Anterior cingulate cortex (tissue), 58 donors: ENCODE measurements at places on chromosomes 2 and 18.

- DNase-seq = no peak
Observed at GRCh38 chr2:3633089-3633981, 24.7 kb upstream of the ALLC start.

DNA sequence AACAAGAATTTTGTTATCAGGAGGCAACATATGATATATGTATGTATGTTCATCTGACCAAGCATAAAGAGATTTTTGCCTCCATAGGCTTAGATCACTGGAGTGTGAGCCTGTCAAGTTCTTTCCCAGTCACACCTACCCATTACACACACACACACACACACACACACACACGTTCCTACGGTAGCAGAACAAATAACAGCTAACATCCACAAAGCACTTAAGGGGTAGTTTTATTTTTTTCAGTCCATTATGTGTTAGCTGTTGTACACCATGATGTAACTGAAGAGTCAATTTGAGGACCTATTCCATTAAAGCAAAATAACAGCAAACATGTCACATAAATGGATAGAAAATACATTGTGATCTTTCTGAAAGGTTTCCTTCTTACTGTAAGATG lies 39.5 kb downstream of the UGP2 start:
- no peak for DNase-seq

DNA sequence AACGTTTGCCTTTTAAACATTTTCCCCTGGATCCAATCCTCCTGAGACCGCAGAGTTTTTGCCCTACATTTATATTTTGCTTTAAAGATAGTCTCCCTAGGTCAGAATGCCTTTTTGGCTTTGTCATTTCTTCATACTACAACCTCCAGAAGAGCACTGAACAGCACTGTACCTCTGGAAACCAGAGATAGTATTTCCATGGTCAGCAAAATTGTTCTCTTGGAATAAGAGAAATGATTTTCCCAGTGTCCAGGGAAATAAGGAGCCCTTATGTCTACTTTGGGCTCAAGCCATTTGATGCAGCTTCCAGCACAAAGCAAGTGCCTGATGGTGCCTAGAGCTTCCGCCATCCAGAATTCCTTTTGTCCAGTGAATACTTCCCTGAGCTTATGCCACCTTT lies 75.5 kb upstream of the SP5 start:
- DNase-seq = no peak

DNA sequence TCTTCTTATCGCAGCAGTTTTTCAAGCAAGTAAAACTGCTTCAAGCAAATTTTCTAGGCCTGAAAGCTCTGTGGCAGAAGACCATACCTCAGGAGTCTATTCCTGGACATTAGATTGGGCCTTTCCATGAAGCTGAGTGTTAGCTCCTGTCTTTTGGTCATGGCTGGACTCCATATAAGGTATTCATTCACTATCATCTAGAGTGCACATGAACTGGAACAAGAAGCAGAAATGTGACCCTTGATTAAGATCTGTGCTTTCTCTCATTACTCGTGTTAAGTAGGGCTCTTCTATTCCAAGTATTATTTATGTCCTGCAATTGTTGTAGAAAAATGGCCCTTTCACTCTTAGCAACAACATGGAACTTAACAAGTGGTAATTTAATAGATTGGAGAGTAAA lies 5.9 kb upstream of the GULP1 start:
- no peak for DNase-seq

DNA sequence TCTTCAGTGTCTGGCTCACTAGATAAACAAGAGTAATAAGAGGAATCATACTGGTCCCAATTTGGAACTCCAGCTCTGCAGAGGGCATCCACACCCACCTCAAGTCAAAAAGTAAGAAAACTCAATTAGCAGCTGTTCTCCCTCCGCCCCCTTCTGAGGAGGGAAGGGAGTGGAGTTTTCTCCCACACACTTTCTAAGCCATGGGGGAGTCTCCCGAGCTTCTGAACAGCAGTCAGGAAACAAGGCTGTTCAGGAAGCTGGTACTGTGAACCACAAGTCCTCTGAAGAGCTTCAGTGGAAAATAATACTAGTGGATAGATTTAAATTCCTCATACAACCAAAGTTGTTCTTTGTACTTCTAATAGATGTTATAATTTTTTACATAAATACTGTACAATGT lies 32.9 kb upstream of the SPTBN1 start:
- no peak for DNase-seq

GRCh38 chr2:198901894-198902293 lies 555.8 kb downstream of the SATB2 start:
- DNase-seq = no peak

DNA sequence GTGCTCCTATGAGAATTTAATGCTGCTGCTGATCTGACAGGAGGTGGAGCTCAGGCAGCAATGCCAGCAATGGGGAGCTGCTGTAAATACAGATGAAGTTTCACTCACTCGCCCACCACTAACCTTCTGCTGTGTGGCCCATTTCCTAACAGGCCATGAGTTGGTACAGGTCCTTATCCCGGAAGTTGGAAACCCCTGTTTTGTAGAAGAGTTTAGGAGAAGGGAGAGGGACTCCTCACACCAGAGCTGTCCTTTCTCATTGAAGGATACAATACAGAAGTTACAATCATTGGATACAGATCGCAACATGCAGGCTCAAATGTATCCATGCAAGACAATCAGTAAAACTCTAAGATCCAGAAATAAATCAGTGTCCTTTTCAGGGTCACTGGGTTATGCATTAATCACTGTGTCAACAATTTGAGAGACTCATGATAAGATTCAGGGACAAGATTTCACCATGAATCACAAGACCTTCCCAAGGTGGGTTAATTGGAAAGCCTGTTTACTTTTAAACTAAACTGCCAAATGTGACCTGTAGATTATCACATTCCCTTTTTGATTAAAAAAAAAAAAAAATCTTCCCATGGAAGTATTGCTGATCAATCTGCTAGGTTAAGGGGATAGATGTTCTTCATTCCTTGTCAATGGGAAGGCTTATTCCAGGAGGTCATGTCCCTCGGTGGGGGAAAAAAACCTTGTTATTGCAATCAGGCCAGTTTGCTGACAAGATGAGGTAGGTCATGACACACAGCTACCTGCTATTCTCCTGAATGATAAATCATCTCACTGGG lies 97.2 kb downstream of the SP100 start:
- DNase-seq = no peak

DNA sequence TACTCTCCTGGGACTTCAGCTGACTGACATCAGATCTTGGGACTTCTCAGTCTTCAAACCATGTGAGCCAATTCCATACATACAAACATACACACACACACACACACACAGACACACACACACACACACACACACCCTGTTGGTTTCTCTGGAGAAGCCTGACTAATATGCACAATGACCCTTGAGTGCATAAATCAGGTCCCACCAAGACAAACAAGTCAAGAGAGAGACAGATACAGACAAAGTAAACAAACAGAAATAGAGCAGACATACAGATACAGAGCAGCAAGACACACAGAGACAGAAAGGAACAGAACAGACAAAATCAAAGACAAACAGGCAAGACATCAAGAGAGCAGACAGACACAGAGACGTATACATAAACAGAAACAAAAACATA lies 43.8 kb upstream of the DDX18 start:
- DNase-seq = no peak

GRCh38 chr2:113227290-113227689 lies 51.4 kb downstream of the PAX8 start:
- DNase-seq = no peak

GRCh38 chr2:235834781-235835180 lies 333.4 kb downstream of the GBX2 start:
- no peak for DNase-seq

DNA sequence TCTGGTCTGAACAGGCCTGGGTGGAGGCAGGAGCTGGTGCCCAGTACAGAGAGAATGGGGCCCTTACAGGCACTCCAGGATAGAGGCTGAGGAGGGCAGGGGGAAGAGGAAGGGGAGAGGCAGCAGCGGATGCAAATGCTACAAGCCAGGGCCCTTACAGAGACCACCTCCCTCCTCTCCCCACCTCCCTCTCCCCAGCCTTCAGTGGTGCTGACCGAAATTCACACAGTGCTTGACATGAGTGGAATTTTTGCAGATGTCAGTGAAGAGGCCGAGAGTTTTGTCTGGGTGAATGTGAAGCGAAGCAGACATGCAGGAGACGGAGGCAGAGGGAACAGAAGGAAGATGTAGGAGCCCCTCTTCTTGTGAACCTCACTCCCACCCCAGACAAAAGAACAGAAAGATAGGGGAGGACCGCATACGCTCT lies 31.9 kb downstream of the CIB4 start:
- DNase-seq = no peak

DNA sequence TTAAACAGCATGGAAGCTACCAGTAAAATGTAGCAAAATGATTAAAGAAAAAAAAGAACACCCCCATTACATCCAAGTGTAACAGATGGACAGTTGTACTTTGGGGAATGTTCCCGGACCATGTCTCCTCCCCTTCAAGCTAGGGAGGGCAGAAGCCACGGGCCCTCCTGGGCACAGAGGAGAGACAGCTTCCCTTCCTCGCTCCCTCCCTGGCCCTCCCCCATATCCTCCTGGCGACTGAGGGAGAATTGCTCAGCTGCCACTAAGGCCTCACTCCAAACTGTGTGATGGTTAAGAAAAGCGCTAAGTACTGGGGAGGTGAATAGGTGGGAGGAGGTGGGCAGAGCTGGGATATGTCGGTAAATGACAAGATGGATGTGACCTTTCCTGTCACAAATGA lies 358.0 kb downstream of the HRH4 start:
- DNase-seq = no peak

- no peak for DNase-seq
Observed at GRCh38 chr2:9753665-9754531, 89.4 kb upstream of the TAF1B start.

GRCh38 chr2:121617042-121617599 lies 32.1 kb downstream of the CLASP1 start:
- no peak for DNase-seq
